ENCODE measurements at places on chromosomes 16 and 17. TPM values are rescaled to one million over a fixed set of nuclear protein-coding genes. Genes with fewer than 3 reads are reported as not detected.
A peak's percentile ranks its signal among the peaks of the same experiment; 100 is the strongest.

GRCh38 chr17:19579192-19579761, 45.6 kb downstream of the SLC47A1 start:
- no peak for DNase-seq

GRCh38 chr17:50375858-50376538, 3.0 kb downstream of the EME1 start:
- DNase-seq, result no peak

DNA sequence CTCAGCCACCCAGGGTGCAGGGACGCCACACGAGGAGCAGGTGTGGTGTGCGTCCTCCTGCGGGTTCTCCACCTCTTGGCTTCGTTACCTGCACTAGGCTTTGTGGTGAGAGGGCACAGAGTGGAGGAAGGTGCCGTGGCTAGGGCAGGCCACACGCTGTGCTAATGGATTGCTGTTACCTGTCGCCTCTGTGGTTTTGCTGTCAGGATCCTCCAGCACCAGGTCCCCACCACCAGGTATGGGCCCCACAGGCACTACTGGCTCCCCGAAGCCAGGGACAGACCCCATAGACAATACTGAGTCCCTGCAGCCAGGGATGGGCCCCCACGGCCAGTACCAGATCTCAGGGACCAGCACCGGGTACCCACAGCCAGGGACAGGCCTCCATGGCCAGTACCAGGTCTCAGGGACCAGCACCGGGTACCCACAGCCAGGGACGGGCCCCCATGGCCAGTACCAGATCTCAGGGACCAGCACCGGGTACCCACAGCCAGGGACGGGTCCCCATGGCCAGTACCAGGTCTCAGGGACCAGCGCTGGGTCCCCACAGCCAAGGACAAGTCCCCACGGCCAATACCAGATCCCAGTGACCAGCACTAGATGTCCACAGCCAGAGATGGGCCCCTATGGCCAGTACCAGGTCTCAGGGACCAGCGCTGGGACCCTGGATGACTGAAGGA, 315.6 kb downstream of the SEC14L1 start:
- DNase-seq, result no peak

DNA sequence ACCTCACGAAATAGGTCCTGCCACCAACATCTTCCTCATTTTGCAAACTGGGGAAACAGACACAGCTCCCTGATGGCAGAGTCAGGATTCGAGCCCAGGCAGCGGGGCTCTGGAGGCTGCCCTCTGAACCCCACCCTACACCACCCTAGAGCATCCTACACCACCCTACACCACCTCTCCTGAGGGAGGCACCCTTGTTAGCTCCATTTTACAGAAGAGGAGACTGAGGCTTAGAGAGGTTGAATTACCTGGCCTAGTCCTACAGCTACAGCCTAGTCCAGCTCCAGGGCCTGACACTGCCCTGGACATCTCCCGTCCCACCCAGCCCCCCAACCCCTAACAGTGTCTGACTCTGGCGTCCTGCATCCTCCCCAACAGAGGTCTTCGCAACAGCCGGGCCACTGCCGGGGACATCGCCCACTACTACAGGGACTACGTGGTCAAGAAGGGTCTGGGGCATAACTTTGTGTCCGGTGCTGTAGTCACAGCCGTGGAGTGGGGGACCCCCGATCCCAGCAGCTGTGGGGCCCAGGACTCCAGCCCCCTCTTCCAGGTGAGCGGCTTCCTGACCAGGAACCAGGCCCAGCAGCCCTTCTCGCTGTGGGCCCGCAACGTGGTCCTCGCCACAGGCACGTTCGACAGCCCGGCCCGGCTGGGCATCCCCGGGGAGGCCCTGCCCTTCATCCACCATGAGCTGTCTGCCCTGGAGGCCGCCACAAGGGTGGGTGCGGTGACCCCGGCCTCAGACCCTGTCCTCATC, 3.2 kb upstream of the NECAB2 start:
- no peak for DNase-seq

DNA sequence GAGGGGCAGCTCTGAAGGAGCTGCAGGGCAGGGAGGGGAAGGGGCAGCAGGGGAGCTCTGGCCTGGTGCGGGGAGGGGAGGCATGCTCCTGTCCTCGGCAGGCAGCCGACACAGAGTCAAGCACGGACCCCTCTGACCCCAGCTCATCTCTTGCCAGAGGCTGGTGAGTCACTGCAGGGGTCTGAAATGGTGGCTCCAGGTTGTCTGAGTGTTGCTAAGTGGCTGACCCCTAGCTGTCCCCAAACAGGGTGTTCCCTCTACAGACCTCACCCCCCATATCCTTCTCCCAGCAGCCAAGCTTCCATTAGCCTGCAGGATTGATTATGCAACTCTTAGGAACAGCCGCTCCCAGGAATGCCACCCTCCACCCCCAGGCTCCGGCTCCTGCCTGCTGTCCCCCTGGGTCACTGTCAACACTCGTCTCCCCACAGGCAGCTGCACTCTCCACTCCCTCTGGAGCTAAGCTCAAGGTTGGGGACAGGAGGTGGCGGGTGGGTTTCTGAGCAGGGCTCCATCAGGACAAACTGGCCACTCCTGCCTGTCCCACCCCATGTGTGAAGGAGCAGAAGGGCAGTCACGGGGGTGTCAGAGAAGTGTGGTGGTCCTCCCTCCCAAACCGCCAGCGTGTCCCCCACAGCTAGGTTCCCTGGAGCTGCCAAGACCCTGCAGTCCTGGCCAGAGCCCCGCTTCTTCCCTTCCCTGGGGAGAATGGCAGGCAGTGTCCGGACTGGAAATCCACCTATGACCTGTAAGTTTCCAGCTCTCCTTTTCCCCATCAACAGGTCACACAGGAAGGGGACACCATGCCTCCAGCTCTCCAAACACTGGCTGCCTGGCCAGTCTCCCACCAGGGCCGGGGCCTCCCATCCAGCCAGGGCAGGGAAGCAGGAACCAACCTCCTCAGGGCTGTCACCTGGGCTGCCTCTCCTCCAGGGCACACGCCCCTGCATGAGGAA, 1.0 kb downstream of the MYLK3 start:
- DNase-seq, result no peak

DNA sequence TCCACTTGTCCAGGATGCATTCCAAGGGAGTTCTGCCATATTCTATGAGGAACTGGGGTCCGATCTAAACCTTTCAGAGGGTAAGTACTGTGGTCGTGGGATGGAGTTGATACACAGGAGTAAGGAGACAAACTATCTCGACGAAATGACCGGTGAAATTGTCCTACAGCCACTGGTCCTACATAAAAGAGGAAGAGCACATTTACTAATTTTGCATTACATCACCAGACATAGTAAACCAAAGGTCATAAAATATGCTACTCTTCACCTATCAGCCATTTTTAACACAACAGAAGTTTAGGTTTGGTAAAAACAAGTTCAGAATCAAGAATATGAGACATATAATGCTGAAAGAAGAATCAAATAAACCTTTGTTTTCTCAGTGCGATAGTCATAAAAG, 8.1 kb downstream of the HSF5 start:
- DNase-seq, result no peak

DNA sequence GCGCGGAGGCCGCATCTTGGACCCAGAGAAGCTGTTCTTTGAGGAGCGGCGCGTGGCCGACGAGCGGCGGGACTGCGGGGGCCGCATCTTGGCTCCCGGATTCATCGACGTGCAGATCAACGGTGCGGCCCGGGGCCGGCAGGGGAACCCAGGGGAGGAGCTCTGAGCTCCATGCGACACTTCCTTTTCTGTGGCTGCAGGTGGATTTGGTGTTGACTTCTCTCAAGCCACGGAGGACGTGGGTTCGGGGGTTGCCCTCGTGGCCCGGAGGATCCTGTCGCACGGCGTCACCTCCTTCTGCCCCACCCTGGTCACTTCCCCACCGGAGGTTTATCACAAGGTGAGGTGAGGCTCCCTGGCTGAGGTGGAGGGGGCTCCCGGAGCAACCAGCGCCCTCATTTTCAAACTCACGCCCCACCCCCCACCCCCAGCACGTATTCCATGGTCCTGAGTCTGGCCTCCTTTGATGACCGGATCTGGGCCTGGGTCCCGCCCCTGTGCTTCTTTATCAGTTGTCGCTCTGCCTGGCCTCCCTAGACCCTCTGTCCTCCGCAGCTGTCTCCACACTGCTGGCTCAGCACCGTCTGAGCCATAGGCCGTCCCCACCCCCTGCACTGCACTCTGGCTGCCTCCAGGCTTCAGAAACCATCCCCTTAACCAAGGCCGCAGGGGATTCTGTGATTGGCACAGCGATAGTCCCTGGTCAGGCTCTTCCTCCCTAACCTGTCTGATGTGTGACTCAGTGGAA, 787 bp downstream of the AMDHD2 start:
- peak; percentile 43 for DNase-seq

Gene TSPAN10
- total RNA-seq, result 0.68 TPM

Gene SP2
- 2.6 TPM for total RNA-seq

Gene STAT5A
- total RNA-seq, result 51.4 TPM

Gene ACE
- 155 TPM for total RNA-seq

Gene PTGES3L
- not detected for total RNA-seq

All from dermis blood vessel endothelial cell (primary cell).